ENCODE measurements at places on chromosomes 2 and 18.
A peak's percentile ranks its signal among the peaks of the same experiment; 100 is the strongest.

GRCh38 chr18:33644494-33644893, 66.5 kb downstream of the ASXL3 start:
- no peak for DNase-seq

GRCh38 chr2:70977605-70978205, 725 bp upstream of the ANKRD53 start:
- peak; percentile 63 for DNase-seq

DNA sequence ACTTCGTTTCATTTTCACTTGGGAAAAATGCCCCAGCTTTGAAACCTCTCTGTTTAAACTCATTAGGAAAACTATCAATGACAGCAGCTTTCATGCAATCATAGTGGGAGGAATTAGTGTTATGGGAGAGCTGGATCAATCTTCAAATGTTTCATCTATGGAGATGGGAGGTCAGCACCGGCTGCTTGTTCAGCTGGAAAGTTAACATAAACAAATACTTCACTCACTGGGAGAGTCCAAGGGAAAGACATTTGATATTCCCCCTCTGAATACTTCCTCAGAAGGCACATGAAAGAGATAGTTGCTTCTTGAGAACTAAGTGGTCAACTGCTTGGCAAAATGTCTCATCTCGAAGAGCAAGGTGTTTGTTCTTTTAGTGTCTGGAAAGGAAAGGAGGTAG, 7.3 kb downstream of the LYPD1 start:
- DNase-seq, result no peak

DNA sequence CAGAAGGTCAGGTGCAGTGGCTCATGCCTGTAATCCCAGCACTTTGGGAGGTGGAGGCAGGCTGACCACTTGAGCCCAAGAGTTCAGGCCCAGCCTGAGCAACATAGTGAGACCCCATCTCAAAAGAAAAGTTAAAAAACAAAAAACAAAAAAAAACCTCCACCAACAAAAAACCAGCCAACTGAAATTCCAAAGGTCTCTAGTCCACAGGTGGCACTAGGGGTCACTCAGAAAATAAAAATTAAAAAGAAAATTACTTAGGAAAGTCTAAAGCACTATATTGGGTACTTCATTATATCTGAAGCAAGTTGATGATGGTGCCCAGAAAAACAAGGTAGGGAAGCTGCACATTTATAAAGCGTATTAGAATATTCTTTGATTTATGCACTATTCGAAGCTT, 26.9 kb downstream of the ANXA4 start:
- no peak for DNase-seq

GRCh38 chr2:10257036-10257435, 45.7 kb upstream of the HPCAL1 start:
- DNase-seq, result no peak

DNA sequence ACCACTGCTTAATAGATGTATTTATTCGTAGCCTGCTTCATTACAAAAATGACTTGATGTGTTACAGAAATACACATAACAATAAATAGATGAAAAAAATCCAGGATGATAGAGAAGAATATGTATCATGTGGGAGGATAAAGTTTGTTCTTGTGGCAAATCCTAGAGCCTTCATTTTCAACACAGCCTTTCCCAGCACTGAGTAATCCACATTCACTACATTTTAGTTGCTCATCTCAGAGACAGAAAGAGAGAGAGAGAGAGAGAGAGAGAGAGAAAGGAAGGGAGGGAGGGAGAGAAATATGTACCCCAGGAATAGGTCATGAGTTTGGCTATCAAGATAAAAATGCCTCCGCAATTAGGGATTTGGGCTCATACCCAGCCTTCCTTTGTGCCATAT, 144.3 kb downstream of the RBMS1 start:
- no peak for DNase-seq

GRCh38 chr2:28624436-28624792, 127.2 kb upstream of the PPP1CB start:
- no peak for DNase-seq

DNA sequence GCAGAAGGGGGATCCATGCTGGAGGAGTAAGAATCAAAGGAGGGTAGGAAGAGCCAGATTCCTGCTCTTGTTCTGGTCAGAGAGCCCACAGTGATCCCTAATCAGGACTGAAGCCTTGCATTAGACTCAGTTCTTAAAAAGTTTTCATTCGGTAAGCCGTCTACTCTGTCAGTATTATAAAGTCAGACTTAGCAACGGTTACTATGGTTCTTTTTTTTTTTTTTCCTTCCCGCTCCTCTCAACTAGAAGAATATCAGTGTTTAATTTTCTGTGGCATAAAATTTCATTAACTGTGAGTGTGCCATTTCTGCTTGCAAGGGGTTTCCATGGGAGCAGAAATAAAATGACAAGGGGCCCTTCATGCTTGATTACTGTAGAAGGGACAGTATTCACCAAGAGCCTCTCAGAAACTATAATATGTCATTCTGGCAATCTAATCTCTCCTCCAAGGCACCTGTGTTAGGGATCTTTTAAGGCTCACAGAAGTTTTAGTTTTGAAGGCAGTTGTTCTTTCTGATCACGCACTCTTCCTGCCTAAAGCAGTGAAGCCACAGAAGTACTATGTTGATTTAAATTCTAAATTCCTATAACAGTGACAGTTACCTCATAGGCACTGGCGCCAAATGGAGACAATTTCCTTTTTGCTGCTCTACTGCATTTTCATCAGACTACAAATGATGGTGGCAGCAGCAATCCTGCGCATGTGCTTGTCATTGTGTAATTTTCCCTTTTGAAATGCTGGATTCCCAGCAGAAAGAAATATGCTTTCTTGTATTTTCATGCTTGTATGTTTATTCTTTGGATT, 57.0 kb downstream of the OSBPL6 start:
- no peak for DNase-seq

DNA sequence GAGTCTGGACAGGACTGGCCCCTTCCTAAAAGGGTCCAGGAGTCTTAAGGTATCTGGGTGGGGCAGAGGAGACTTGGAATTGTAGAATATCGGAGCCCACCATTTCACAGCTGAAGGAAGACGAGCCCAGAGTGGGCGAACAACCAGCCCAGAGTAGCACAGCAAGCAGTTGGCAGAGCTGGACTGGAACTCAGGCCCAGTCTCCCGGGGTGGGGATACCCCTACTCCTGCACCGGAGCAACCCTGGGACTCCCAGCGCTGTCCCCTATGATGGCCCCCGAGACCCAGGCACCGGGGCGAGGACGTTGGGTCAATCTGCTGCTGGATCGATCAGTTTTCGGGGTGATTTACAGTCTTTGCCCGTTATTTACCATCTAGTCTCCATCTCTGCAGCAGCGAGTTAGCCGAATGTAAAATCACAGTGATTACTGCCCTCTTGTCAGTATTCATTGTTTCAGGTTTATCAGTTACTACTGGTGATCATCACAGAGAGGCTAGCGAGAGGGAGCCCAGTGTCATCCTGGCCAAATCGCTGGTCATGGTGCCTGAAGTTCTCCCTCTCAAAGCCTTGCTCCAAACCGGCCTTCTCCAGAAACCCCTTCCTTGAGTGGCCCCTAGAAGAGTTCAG, 75.3 kb downstream of the SMAD7 start:
- no peak for DNase-seq

- peak; percentile 15 for DNase-seq
These were observed 2750.9 kb downstream of the RPIA start for GRCh38 chr2:91442246-91442905.

- DNase-seq, result no peak
These were observed 29.8 kb downstream of the CYTIP start for GRCh38 chr2:157414050-157414449.

- no peak for DNase-seq
These were observed 35.7 kb downstream of the DYNAP start for GRCh38 chr18:54626779-54627178.

DNA sequence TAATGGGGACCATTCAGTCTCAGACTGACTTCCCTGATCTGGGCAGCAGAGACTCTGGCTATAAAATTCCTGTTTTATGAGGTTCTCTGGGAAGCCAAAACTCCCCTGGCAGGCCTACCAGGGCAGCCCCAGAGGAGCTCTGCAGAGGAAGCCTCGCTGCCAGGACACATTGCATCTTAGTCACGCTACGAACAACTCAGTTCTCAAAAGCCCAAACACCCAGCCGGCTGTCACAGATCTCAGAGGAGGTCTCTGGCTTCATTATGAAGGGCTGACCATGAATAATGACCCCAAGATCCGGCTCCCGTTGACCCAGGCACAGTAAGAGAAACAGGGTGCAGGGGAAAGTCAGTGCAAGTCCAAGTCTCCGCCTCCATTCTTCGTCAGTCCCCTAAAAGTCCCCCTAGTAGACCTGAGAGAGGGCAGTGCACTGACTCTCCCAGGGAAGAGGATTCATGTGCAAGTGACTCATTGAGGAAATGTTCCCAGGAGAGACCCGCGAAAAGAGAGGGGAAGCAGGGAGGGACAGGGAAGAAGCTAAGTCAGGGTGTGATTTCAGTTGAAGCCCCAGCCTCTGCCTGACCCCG, 212.3 kb downstream of the CYP26B1 start:
- no peak for DNase-seq

GRCh38 chr2:163565192-163565591, 170.6 kb downstream of the FIGN start:
- DNase-seq, result no peak

- no peak for DNase-seq
These were observed 136.5 kb upstream of the NETO1 start for GRCh38 chr18:73004260-73004659.

DNA sequence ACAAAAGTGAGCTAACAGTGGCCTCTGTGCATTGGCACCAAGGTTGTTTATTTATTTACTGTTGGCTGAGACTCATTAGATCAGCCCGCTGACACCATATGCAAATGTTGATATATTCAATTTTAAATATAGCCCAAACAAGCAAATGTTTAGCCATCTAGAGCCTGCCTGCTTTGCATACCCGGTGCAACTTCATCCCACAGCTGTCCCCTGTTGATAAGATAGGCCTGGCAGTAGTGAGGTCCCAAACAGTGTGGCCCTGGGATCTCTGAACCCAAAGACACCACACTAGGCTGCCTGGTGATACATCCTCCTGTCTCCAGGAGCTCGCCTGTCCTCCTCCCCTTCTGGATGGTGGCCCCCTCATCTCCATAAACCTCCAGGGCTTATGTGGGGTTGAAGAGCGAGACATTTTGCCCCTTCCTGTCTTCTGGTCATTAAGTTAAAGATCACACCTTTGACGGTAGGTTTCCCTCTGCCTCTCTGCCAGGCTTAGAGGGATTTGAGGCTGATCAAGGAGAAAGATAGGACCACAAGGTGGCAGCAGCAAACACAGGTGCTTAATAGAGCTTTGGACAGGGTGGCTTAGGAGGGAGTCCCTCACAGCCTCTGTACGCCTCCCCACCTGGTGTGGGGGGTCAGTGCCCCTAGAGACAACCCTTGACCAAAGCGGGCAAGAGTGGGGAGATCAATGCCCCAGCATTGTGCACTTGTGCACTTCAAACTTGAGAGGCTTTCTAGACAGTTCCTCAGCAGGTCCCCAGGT, 23.7 kb upstream of the MYO5B start:
- DNase-seq, result no peak

GRCh38 chr2:112896909-112897623, 13.9 kb upstream of the IL37 start:
- no peak for DNase-seq

DNA sequence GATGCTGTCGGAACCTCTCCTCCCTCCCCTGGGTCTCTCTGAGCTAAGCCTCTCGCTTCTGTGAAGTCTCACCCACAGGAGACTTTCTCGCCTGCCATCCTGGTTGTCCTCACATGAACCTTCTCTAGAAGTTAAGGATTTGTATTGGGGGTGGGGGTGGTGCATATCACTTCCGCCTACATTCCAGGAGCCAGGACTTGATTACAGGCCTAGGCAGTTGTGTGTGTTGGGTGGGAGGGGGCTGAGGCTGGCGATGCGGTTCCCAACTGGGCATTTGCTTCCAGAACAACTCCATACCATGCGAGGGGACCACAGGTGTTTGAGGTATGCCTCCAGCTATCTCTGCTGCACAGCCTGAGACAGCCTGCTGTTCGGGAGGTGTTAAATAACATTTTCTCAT, 56.8 kb upstream of the MGAT4A start:
- no peak for DNase-seq

GRCh38 chr18:42024131-42024530, 69.1 kb downstream of the PIK3C3 start:
- DNase-seq, result no peak

DNA sequence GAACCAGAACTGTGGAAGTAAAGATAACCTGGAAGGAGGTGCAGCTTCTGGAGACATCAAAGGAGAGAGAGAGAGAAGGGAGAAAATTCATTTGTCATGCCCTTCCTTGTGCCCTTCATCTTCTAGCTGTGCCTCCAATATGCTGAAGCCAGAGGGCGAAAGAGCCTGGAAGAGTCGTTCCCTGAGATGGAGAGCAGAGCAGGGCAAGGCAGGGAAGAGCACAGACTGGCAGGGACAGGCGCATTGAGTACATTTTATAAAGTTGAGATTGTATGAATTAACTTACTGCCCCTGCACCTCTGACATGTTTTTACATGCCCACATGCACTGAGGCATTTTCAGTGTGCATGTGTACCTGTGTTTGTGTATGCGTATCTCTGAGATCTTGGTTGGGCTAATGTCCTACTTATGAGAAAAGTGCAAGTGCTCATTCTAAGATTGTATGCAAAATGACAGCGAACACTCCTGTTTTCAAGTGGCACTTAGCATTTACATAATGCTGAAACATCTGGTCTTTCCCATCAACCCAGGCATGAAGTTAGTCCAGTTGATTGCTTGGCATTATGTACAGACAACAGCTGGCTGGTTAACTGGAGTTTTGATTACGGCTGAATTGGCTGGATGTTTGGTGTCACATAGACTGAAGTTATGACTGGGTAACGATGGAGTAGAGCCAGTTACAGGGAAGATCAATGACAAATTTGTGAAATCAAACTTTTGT, 23.7 kb upstream of the MMADHC start:
- DNase-seq, result no peak

- no peak for DNase-seq
These were observed 113.5 kb upstream of the FZD5 start for GRCh38 chr2:207883002-207883780.

GRCh38 chr2:118309946-118310680, 221.8 kb downstream of the INSIG2 start:
- peak; percentile 54 for DNase-seq

GRCh38 chr2:236165842-236166795, 2.1 kb downstream of the GBX2 start:
- no peak for DNase-seq

GRCh38 chr2:190950566-190950991, 63.4 kb downstream of the STAT1 start:
- no peak for DNase-seq

Measured in T-helper 2 cell (primary cell).